ENCODE measurements at places on chromosomes 12 and 14. TPM values are rescaled to one million over a fixed set of nuclear protein-coding genes. Genes with fewer than 3 reads are reported as not detected.

SDR9C7 gene
- total RNA-seq: not detected

PRB2 gene
- 0.10 TPM for total RNA-seq

GALNT6 gene
- 41.3 TPM for total RNA-seq

GRCh38 chr12:101480849-101481248, 5.7 kb downstream of the SPIC start:
- H3K27me3 ChIP-seq: no peaks in the 10 kb centered on the region
- H3K4me3 ChIP-seq: no peak overlapping the region
- DNase-seq: no peak
- no peaks in the 10 kb centered on the region for H3K4me1 ChIP-seq

- DNase-seq: no peak
- no peak overlapping the region for H3K4me3 ChIP-seq
- H3K27me3 ChIP-seq: no peaks in the 10 kb centered on the region
- H3K4me1 ChIP-seq: no peaks in the 10 kb centered on the region
- H3K36me3 ChIP-seq: no peaks in the 10 kb centered on the region
Measured at GRCh38 chr14:65016471-65016870, 29.8 kb downstream of the FNTB start.

- H3K4me1 ChIP-seq: peaks cover 40% of the 10 kb centered on the region
- H3K27ac ChIP-seq: no peak overlapping the region
- no peak overlapping the region for H3K4me3 ChIP-seq
- H3K36me3 ChIP-seq: no peaks in the 10 kb centered on the region
- no peaks in the 10 kb centered on the region for H3K27me3 ChIP-seq
Measured at GRCh38 chr12:109737126-109737525, 23.5 kb downstream of the FAM222A start.

GRCh38 chr12:108335349-108336119, 3.6 kb downstream of the CMKLR1 start:
- no peak overlapping the region for H3K27ac ChIP-seq
- H3K4me3 ChIP-seq: no peak overlapping the region
- H3K4me1 ChIP-seq: no peaks in the 10 kb centered on the region
- H3K27me3 ChIP-seq: peaks cover 26% of the 10 kb centered on the region

- H3K4me1 ChIP-seq: no peaks in the 10 kb centered on the region
- H3K27ac ChIP-seq: no peak overlapping the region
- no peaks in the 10 kb centered on the region for H3K27me3 ChIP-seq
- no peaks in the 10 kb centered on the region for H3K36me3 ChIP-seq
- DNase-seq: no peak
Measured at GRCh38 chr12:15011162-15011561, 38.3 kb downstream of the PDE6H start.

DNA sequence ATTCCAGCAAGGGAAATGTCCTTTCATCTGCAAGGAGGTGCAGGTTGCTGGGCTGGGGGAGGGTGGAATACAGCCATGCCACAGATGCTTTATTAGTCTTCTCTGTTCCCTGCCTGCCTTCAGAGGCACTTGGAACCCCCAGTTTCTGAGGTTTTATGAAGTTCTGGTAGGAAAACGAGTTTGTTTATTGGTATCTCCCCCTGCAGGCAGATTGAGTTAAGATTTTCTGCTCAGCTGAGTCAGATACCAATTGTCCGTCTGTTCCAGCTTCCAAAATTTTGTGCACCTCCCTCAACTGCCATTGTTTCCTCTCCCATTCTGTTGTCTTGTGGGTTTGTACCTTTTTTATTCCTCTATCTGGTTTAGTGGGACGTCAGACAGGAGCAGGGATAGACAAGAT, 155.6 kb downstream of the ETV6 start:
- no peaks in the 10 kb centered on the region for H3K36me3 ChIP-seq
- H3K4me3 ChIP-seq: no peak overlapping the region
- DNase-seq: no peak
- H3K4me1 ChIP-seq: no peaks in the 10 kb centered on the region
- no peaks in the 10 kb centered on the region for H3K27me3 ChIP-seq

- no peak for DNase-seq
- H3K27me3 ChIP-seq: no peaks in the 10 kb centered on the region
- no peak overlapping the region for H3K4me3 ChIP-seq
Measured at GRCh38 chr14:75469606-75470237, 41.9 kb downstream of the JDP2 start.

DNA sequence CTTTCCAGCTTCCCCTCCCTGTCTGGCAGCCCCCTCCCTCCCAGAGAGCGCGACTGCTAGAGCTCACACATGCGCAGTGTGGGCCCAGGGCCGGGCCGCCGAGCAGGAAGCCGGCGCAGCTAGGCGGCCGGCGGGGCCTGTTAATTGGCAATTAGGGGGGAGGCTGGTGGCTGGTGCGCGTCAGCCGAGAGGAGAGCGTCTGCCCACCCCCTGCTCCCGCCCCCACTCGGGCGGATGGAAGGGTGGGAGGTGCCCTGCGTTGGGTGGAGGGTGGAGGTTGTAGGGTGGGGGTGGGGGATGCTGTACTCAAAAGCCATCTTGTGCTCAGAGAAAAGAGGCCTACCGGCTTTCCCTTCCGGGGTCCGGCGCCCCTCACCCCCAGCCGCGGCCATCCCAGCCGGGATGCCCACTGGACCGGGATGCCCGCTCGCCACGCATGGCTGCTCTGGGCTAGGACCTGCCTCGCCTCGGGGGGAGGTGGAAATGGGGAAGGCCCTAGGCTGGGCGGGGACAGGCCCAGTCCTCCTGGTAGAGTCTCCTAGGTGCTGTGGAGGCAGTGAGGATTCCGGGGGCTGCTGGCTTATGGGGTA, 9.2 kb downstream of the HOXC8 start:
- peaks cover 13% of the 10 kb centered on the region for H3K4me1 ChIP-seq
- H3K4me3 ChIP-seq: peak overlapping the region; percentile 62
- peak overlapping the region; percentile 97 for H3K27ac ChIP-seq
- H3K27me3 ChIP-seq: peaks cover 82% of the 10 kb centered on the region

GRCh38 chr12:76697849-76698248, 66.1 kb upstream of the ZDHHC17 start:
- no peak overlapping the region for H3K4me3 ChIP-seq
- H3K4me1 ChIP-seq: peaks cover 9% of the 10 kb centered on the region
- H3K27me3 ChIP-seq: no peaks in the 10 kb centered on the region
- no peak for DNase-seq
- H3K27ac ChIP-seq: no peak overlapping the region

- no peak for DNase-seq
- H3K4me1 ChIP-seq: no peaks in the 10 kb centered on the region
- peak overlapping the region; percentile 27 for H3K27ac ChIP-seq
- no peak overlapping the region for H3K4me3 ChIP-seq
Measured at GRCh38 chr14:32018391-32019092, 58.6 kb upstream of the ARHGAP5 start.

- no peak overlapping the region for H3K27ac ChIP-seq
- no peaks in the 10 kb centered on the region for H3K36me3 ChIP-seq
- no peak for DNase-seq
- no peaks in the 10 kb centered on the region for H3K27me3 ChIP-seq
- H3K4me3 ChIP-seq: no peak overlapping the region
Measured at GRCh38 chr14:54148251-54148650, 191.6 kb upstream of the BMP4 start.

GRCh38 chr14:87869619-87870583, 123.1 kb downstream of the GALC start:
- no peaks in the 10 kb centered on the region for H3K36me3 ChIP-seq
- peak; percentile 23 for DNase-seq
- peak overlapping the region; percentile 18 for H3K27ac ChIP-seq
- H3K27me3 ChIP-seq: no peaks in the 10 kb centered on the region
- H3K4me1 ChIP-seq: peaks cover 3% of the 10 kb centered on the region

Data from hepatocyte (in vitro differentiated cells).